Tibial artery (tissue), 4 donors: ENCODE measurements at places on chromosomes 2 and 18.

- peak; percentile 79 for DNase-seq
These were observed 38.1 kb upstream of the B4GALT6 start for GRCh38 chr18:31722369-31722957.

GRCh38 chr2:219165058-219165911 lies 4.5 kb downstream of the SLC23A3 start:
- peak; percentile 57 for DNase-seq

DNA sequence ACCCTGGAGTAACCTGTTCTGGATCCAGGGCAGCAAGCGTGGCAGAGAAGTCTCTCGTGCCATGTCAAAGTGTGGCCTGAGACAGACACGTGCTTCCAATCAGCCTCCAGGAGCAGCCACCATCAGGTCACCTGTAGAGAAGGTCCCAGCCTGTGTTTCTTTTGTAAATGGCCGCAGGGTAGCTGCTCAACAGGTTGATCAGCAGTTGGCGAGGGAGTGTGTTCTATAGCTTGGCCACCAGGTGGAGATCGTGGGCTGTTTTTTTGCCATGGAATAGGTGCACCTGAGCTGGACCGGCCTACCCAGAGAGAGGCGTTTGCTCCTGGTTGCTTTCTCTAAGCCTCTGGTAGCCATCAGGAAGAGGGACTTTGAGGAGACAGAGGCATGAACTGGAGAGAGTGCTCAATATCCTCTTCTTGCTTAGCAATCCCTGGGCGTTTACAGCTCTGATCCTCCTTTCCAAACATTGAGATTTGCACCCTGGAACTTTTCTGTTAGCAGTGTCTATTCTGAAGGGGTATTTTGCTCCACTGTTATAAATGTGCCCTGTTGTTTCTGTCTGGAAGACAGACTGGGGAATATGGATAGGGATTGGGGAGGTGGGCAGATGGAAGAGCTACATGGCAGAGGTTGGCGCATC lies 34.2 kb upstream of the EN1 start:
- DNase-seq, result no peak

- DNase-seq, result no peak
These were observed 56.5 kb downstream of the TCF7L1 start for GRCh38 chr2:85189606-85190270.

DNA sequence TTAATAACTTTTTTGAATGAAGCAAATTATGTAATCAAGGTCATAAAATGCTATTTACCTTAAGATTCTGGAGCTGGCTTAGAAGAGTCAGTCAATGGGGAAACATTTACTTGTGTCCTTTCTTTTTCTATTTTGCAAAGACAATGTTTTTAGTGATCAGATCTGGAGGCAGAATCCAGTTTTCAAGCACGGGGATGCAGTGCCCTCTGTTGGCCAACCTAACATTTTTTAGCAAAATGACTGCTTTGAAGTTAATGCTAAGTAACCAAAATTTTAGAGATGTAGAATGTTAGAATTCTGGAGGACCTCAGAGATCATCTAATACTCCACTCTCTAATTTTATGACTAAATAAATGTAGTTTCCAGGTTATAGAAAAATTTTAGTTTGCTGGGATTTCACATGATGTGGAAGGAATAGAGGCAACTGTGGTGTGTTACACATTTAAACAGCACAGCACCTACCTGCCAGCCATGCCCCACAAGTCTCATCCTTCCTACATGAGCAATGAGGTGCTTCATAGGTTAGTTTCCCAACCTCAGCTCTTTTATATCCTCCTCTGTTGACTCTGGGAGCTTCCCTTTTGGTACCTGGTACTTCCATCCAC lies 23.6 kb upstream of the SLC9A4 start:
- no peak for DNase-seq

DNA sequence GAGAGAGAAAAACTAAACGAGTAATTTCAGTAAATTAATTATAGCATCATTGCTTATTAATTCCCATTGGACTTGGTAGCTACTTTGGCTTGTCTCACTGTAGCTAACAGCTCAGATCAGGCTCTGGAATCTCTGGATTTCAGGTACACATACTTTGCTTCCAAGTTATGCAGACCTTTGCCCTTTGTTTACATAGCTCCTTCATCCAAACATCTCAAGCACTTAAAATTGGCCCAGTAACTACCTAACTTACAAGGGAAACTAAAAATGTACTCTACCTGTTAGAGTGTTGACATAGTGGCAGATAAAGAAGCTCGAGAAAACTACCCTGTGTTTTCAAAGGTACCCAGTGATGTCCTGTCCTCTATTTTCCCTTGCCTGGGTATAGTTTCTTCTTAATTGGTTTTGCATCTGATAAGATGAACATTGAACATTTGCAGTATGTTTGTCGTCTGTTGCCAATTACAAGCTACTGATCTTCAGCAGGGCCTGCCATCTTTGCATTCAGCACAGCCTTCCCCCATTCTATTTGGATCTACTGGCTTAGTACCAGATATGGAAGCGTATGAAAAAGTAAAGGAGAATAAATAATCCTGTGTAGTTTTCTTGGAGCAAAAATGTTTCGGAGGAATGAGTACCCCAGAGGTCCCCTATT lies 601.5 kb upstream of the FANCL start:
- DNase-seq, result no peak
